ENCODE measurements at places on chromosomes 5 and 9. TPM values are rescaled to one million over a fixed set of nuclear protein-coding genes. Genes with fewer than 3 reads are reported as not detected.
A peak's percentile ranks its signal among the peaks of the same experiment; 100 is the strongest.

DNA sequence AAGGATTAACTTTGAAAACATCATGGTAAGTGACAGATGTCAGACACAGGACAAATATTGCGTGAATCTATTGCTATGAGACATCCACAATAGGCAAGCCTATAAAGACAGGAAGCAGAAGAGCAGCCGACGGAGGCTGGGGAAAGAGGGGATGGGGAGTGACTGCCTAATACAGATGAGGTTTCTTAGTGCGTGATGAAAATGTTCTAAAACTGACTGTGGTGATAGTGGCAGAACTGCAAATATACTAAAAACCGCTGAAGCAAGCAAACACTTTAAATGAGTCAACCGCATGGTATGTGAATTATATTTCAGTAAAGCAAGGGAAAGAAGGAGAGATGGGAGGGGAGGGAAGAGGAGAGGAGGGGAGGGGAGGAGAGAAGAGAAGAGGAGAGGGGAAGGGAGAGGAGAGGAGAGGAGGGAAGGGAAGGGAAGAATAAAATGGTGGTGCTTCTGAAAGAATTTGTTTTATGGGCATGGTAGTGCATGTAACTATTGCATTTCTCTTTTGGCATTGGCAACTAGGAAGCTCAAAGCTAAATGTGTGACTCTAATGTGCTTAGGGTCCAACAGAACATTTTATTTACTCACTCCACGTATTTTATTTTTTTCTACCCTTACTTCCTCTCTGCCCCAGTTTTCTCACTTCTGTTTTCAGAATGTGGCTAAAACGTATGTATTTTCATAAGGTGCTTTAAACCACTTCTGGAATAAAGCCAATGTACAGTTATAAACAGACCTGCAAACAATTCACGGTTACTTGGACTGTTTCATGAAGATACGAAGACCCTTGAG lies 21.3 kb downstream of the AKNA start:
- no peak for DNase-seq

- no peak for DNase-seq
Observed at GRCh38 chr5:135308245-135308644, 90.8 kb downstream of the MACROH2A1 start.

GRCh38 chr9:93143830-93144530 lies 9.9 kb upstream of the NINJ1 start:
- DNase-seq, result peak; percentile 66

DNA sequence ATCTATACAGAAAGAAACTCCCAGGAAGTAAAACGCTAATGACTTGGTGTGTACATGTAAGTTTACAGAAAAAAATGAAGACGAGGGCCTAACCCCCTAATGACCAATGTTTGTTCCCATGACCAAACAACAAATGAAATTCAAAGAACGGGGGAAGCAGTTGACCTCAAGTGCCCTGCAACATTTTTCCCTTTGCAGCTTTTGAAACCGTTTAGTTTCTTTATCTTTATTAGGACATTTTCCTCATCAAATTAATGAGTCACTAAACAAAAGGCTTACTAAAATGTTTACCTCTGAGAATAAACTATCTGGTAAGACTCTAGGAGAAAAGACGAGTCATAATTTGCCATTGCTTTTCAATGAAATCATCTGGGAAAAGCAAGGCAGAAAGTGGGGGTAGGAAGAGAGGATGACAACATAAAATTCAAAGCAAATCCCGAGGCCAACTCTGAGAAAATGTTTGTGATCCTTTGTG lies 57.4 kb downstream of the LHFPL2 start:
- DNase-seq, result no peak

- DNase-seq, result no peak
Observed at GRCh38 chr9:3006851-3007250, 163.0 kb upstream of the PUM3 start.

GRCh38 chr5:14773588-14773987 lies 98.0 kb downstream of the ANKH start:
- DNase-seq, result no peak

- DNase-seq, result peak; percentile 53
Observed at GRCh38 chr5:79020861-79021561, 35.9 kb upstream of the ARSB start.

DNA sequence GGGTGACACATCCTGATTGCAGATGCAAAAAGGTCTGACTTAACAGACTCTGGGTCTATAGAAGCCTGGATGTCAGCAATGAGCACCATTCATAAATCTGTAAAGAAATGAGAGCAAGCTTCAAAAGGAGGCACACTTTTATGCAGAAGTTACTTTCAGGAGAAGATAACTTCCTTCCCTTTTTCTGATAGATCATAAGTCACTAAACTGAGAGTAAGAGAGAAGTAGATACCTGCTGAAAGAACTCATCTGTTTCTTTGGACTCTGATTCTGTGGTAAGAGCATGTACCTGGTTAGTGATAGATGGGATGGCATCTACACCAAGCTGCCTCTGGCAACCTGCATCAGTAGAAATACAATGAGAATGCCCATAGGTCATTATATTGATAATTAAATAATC lies 525.6 kb downstream of the CETN3 start:
- DNase-seq, result no peak

GRCh38 chr9:10079284-10079964 lies 533.4 kb downstream of the PTPRD start:
- DNase-seq, result no peak

DNA sequence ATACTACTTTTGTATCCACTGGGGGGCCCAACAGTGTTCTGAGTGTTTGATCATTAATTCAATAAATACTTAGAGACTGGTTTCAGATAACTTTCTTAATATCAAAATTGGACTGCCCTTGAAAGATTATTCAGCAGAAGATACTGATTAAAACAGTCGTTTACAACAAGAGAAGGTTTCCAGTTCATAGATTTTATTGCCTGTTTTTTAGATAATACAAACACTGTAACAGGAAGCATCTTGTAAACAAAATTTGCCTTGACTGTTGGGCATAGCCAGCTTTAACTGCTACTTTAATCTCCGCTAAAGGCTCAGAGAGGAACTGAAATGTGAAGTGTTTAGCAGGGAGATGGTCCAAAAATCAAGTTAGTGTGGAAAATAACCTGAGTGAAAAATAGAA lies 1168.7 kb upstream of the NUDT12 start:
- no peak for DNase-seq

DNA sequence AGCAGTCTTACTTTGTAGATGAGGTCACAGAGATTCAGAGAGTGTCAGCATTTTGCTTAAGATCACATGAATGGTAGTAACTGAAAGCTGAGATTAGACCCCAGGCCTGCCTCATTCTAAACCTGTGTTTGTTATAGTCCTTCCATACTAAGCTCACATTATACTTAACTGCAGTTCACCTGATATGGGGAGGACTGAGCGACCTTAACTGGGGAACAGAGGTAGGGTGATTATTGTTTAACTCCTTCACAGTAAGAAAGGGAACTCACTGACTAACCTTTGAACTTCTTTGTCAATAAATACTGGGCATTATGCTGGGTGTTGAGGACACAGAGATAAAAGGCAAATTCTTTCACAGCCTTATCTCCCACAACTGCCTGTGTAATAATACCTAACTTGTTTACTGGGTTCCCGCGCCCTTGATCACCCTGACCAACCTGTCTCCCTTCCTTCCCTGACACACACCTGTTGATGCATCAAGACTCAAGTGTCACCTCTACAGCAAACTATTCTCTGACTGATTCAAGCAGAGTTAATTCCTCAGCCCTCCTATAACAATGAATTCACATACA lies 27.2 kb downstream of the DEPDC1B start:
- DNase-seq, result peak; percentile 77

- no peak for DNase-seq
Observed at GRCh38 chr9:131487621-131488031, 15.1 kb upstream of the POMT1 start.

DNA sequence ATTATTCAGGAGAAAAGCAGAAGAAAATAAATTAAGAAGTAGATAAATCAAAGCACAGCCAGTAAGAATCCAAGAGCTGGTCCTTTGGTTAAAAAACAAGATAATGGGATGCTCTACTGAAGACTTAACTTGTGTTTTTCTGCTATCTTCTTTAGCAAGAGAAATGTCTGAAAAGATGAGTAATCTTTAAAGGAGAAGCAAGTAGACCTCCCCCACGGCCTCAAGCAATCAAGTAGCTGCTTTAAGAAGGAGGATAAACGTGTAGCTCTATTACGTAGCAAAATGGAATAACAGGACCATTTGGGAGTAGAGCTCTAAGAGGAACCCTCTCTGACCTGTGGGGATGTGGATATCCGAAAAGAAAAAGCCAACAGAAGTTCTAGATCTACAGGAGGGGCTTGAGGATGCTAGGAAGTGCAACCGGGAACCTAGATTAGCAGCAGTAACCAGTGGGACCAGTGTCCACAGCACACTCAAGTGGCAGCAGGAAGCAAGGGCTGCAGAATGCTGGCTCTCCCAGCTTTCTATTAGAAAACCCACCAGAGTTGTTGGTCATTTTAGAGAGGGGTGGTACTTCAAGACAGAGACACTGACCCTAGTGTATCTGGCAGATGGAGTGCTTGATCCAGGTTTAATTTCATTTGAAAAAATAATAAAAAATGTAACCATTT lies 185.4 kb downstream of the GABBR2 start:
- DNase-seq, result no peak

DNA sequence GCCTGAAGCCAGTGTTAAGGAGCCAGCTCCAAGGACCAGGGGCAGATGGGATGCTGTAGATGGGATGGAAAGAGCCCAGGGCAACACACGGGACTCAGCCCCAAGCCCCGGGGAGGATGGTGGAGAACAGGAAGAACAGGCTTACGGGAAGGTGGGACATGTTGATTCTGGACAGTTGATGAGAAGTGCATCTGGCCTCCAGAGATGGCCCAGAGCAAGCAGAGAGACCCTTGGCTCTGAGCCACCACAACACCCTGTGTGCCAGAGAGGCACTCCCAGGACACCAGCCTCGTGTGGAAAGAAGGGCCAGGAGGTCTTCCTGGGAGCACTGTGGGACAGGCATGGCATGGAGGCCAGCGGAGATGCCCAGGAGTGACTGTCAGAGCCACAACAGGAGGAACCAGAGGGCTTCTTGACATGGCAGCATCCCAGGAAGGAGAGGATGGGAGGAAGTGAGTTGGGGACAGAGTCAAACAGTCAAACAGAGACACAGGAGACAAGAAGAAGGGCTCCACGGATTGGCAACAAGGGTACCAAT lies 156.3 kb upstream of the MVB12B start:
- DNase-seq, result no peak

DNA sequence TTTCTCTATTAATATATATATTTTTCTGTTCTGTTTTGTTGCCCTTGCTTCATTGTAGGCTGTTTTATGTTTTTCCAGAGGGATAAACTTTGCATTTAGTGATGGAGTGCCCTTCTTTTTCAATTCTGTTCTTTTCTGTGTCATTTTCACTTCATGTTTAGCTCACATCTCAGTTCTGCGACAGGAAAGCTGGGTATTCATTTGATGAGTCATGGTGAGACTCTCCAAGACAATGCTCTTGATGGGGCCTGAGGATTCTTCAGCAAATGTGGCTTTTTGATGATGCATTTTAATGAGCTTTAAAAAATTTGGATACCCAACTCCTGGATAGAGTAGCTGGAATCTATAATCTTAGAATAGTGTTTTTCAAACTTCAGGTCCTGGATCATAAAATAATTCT lies 56.5 kb upstream of the SPATA31D4 start:
- DNase-seq, result no peak

GRCh38 chr5:35850967-35851680 lies 5.6 kb upstream of the IL7R start:
- DNase-seq, result no peak

GRCh38 chr9:85224729-85225128 lies 517.0 kb downstream of the AGTPBP1 start:
- no peak for DNase-seq

GRCh38 chr5:57538341-57538955 lies 55.8 kb upstream of the ACTBL2 start:
- DNase-seq, result no peak

DNA sequence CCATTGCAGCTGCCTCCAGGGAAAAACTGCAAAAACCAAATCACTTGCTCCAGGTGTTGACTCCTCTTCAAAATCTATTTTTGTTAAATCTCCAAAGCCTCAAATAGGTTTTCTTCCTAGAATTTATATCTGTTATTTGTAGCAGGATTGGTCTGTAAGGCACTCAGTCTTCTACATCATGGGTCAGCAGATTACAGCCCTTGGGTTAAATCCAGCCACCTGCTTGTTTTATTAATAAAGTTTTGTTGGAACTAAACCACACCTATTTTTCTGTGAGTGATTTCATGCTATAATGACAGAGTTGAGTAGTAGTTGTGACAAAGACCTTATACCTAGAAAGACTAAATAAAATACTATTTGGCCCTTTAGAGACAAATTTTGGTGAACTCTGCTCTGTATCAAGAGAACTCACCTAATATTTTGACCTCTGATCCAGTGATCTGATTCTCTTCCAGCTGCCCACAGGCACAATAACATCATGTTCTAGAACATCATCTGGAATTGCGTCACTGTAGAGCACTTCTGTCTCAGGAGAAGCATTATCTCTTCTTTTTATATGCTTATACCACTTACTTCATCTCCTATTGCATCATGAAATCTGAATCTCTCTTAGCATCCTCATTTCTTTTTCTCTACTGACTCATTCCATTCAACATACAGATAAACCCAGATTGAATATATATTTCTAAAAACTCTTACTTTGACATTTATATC lies 130.1 kb downstream of the RPS23 start:
- DNase-seq, result no peak

DNA sequence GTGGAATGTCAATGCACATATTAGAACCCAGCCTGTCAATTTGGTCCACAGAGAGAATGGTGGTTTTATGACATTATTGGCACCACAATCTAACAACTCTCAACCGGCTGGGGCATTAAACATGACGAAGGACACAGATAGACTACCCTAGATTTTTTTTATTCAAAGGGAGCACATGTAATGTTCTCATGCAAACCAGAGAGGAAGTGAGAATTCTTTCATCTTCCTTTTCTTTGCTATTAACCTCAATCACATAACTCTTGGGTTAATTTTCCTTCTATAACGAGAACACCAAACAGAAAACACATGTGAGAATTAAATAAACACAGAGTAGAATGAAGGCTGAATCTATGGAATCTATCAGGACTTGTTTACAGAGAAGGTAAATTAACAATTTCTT lies 94.9 kb upstream of the TNC start:
- DNase-seq, result no peak

GRCh38 chr9:85202596-85202995 lies 533.1 kb downstream of the NTRK2 start:
- no peak for DNase-seq

DNA sequence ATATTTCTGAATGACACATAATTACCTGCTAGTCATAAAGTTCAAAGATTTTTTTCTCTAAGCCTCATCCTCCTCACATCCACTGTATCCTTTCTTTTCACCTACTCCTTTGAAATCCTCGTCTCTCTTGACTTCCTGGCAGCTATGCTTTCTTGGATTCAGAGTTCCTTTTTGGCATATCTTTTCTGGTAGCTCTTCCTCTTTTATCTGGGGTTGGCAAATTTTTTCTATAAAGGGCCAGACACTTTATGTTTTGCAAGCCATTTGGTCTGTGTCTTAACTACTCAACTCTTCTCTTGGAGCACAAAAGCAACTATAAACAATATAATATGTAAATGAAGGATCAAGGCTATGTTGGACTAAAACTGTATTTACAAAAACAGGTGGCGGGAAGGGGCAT lies 197.5 kb downstream of the KIAA0825 start:
- DNase-seq, result no peak

GRCh38 chr9:75053869-75054268 lies 25.8 kb upstream of the CARNMT1 start:
- no peak for DNase-seq

- DNase-seq, result no peak
Observed at GRCh38 chr5:178502401-178503100, 87.6 kb downstream of the COL23A1 start.

IFNA21 gene
- not detected for total RNA-seq

MRRF gene
- total RNA-seq, result 48.0 TPM

FSTL4 gene
- 0.39 TPM for total RNA-seq

RASEF gene
- total RNA-seq, result 51.1 TPM

FBP2 gene
- not detected for total RNA-seq

P4HA2 gene
- 56.7 TPM for total RNA-seq

SRA1 gene
- 25.1 TPM for total RNA-seq
